Kasumi-1 (cell line): ENCODE measurements at places on chromosomes 1 and 21.
A peak's percentile ranks its signal among the peaks of the same experiment; 100 is the strongest.

DNA sequence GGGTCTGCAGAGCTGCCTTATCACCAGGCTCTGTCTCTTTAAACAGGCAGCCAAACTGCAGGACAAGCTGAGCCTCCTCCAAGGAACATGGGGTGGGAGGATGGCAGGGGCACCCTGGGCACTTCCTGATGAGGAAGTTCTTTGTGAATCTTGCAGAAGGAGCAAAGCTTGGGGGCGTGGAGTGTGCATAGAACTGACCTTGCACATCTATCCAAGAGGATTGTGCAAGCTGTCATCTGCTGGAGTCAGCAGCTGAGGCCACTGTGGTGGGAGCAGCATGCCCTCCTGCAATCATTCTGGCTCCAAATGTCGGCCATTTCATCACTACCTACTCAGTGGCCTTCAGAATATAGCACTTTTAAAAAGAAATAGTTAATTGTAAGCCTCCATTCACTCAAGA is 182.2 kb downstream of the AJAP1 start:
- DNase-seq: no peak

DNA sequence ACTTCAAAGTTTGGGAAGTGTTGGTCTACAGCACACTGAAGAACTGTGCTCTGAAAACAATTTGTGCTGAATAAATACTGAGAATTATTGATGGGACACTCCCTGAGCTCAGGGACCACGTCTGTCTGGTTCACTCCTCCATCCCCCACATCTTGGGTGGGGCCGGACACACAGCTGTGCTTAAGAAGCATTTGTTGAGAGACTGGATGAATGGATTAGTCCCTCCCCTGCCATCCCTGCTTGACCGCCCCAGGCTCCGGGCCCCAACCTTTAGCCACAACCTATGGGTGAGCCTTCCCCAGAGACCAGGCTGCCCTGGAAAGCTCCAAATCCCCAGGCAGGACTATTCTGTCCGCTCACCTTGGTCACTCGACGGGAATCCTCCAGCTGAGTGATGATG is 7.5 kb downstream of the TRIM63 start:
- no peak for DNase-seq

DNA sequence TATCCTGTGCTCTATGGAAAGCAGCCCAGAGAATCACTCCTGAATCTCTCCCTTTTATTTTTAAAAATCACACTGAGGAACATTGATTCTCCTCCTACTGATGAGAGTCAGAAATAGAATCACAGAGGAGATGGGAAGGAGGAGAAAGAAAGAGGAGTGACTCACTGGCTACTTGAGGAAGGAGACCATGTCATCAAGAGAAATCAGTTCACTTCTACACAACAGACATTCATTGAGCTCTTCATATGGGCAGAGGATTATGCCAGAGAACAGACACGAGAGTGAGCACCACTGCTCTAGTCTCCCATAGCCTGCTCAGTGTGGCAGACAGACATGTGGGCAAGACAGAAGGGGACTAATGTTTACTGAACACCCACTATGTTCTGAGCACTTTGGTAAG is 44.2 kb downstream of the RAB3B start:
- DNase-seq: no peak

- DNase-seq: no peak
These were observed 72.5 kb upstream of the KIAA0040 start for GRCh38 chr1:175265091-175265490.

- DNase-seq: no peak
These were observed 28.4 kb upstream of the CEP350 start for GRCh38 chr1:179925922-179926849.

- no peak for DNase-seq
These were observed 29.0 kb downstream of the ETS2 start for GRCh38 chr21:38834725-38835124.

DNA sequence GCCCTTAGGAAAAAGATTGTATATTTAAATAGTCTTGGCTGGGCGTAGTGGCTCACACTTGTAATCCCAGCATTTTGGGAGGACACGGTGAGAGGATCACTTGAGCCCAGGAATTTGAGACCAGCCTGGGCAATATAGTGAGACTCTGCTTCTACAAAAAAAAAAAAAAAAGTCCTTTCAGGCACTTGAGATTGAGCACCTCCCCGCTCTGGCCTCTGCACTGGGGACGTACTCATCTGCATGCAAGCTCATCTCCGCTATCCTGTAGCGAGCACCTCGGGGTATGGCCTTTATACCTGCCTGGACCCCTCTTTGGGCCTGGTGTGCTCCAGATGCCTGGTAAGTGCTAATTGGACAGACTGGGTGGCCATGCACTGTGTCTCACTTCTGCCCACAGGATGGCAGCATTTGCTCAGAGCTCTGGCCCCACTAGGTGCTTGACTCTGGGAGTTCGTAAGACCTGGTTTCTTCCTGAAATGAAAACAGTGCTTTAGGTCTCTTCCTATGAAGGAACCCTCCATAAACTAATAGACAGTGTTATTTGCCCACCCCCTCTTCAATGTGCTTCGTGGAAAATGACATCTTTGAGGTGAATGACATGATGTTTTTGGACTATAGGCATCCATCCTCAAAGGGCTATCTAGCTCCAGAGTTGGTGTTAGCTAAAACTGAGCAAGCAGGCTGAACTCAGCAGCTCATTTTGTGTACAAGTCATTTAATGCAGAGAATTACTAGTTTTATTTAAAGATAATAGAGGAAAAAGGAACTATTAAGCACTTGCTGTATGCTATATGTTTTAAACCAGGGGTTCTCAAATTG is 61.7 kb upstream of the ADAR start:
- DNase-seq: peak; percentile 82

- no peak for DNase-seq
These were observed 14.5 kb upstream of the CFAP298 start for GRCh38 chr21:32626621-32627196.

- DNase-seq: no peak
These were observed 11.5 kb downstream of the PFKFB2 start for GRCh38 chr1:207064561-207064960.

- DNase-seq: no peak
These were observed 27.4 kb upstream of the CAMTA1 start for GRCh38 chr1:6757719-6758435.
